ENCODE measurements at places on chromosomes 4 and X.

DNA sequence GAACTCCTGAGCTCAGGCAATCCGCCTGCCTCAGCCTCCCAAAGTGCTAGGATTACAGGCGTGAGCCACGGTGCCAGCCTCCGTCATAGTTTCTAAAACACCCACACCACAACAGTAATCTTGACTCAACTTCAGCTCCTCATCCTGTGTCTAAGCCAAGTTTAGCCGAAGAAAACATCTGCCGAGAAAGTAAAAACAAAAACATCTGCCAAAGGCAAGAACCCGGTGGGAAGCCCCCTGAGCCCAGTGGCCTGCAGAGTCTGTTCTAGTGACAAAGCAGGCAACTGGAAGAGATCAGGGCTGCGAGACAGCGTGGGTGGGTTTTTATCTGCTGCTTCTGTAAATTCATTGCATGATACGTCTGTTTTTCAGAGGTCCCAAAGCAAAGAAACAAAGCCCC, 26.6 kb upstream of the CD99 start:
- DNase-seq, result no peak

DNA sequence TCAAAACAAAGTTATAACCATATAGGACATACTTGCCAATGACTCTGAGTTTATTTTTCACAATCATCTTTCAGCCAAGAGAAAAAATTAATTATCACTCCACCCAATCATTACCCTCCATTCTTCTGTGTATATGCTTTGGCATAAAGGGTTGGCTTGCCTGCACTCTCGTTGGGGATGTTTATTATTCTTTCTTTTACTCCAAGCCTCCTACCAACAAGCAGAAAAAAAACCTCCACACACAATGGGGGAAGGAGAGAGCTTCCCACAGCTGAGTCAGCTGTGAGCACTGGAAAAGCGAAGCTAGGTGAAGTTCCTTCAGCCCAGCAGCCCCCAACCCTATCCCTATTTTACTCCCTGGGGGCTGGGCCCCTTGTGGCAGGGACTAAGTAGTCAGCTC, 1.5 kb downstream of the OPHN1 start:
- no peak for DNase-seq

DNA sequence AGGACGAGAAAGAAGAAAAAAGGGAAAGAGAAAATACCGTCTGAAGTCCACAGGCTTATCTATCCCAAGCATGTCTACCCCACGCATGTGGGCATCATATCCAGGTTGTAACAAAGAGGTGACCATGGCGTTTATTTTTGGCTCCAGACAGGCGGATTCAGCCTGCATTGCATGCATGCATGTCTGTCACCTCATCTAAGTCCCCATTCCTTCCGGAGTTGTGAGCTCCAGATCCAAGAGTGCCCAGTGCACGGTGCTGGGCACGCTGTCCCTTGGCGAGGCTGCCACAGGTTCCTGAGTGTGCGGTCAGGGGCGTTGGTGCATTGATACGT, 905 bp upstream of the GALNTL6 start:
- DNase-seq, result no peak

- DNase-seq, result no peak
These were observed 5.7 kb downstream of the MAGEE1 start for GRCh38 chrX:76433219-76433618.

- DNase-seq, result no peak
These were observed 83.2 kb upstream of the USP9X start for GRCh38 chrX:41002026-41002425.

DNA sequence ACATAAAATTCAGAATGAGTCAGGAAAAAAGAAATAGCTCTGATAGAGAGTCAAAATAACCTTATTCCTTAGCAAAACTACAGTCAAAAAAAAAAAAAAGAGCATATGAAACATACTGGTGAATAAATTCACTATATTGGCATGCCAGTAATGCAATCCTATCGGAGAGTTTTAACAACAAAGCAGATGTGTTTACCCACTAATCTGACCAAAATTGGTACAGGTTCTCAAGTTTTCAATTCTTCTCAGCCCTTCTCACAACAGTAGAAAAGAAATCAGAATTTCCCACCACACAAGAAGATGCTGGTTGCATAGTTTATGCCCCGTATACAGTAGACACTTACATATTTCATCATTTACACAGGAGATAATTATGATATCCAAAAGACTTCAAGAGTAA, 59.4 kb downstream of the LCORL start:
- no peak for DNase-seq

- DNase-seq, result no peak
These were observed 53.8 kb upstream of the NAP1L5 start for GRCh38 chr4:88751258-88752075.

- peak; percentile 9 for DNase-seq
These were observed 117.8 kb downstream of the FRAS1 start for GRCh38 chr4:78174891-78175290.

- DNase-seq, result no peak
These were observed at the start of gene DNASE1L1 for GRCh38 chrX:154409222-154409871. Gene DNASE1L1, minus strand, starts transcription at chrX:154409254. Its CDS starts 3,686 bp downstream, at chrX:154405568.

DNA sequence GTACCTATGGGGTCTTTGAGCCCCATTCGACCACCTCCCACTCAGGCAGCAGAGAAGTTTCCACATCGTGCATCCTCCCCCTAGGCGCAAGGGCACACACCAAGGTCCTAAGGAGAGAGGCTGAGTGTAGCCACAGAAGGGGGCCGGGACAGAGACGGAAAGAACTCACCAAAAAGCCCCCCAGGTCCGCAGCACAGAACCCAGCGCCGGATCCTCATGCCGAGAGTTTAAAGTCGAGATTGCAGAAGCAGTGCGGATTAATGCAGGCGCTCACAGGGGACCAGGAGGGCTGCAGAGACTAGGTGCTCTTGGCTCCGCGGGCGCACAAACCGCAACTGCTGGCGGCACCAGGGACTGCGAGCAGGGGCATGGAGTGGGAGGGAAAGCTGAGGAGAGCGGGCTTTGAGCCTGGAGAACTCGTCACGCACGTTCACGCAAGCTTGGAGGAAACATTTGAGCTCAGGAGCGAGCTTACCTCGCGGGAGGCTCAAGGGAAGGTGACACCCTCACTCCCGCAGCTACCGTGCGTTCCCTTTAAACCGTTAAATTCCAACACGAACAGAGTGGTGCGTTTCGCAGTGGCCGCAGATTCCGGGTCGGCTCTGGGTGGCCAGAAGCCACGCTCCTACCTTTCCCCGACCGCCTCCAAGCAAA, 8.5 kb downstream of the NKX3-2 start:
- no peak for DNase-seq

DNA sequence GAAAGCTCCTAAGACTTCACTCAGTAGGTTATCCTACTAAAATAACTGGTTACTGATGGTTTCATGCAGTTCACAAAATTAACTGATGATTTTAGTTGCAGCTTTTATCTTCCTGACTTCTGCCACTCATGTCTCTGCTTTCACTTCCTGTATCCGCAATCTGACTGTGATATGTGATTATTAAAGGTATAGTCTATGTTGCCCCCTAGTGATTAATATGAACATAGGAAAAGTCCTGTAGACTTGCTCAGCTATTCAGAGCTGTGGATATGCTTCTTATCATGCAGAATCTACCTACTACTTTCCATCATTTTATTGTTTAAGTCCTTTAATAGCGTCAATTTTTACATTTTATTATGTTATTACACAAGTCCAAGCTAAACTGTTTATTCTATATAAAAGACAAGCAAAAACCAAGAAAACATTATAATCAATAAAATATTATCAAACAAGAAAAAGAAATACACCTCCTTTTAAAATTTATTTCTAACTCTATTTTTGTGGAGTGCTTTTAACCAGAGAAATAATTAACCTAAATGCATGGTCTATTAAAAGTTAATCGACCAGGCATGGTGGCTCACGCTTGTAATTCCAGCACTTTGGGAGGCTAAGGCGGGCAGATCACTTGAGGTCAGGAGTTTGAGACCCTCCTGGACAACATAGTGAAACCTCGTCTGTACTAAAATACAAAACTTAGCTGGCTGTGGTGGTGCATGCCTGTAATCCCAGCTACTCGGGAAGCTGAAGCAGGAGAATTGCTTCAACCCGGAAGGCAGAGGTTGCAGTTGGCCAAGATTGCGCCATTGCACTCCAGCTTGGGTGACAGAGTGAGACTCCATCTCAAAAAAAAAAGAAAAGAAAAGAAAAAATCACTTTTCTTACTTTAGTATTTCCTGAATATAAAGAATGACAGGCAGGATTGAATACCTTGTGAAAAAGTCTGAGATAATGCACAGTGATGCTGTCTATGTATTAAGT, 40.4 kb upstream of the TLR2 start:
- DNase-seq, result peak; percentile 57

- DNase-seq, result no peak
These were observed 107.2 kb downstream of the CENPC start for GRCh38 chr4:67437974-67438713.

DNA sequence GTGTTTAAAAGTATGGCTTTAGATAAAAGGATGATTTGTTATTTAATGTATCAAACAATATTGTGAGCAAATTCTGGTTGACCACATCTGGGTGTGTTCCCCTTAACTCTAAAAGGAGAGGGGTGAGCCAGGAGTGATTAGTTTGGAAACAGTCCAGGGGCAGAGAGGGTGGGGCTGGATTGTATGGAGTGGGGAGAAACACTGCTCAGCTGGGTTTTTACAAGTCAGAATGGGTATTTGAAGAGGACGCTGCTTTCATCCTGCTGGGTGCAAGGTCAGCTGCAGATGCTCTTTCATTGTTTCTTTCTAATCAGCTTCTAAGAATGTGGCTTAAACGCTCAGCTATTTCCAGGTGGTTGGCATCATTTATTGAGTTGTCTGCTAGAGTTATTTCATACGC, 82.8 kb upstream of the LIMCH1 start:
- DNase-seq, result no peak

DNA sequence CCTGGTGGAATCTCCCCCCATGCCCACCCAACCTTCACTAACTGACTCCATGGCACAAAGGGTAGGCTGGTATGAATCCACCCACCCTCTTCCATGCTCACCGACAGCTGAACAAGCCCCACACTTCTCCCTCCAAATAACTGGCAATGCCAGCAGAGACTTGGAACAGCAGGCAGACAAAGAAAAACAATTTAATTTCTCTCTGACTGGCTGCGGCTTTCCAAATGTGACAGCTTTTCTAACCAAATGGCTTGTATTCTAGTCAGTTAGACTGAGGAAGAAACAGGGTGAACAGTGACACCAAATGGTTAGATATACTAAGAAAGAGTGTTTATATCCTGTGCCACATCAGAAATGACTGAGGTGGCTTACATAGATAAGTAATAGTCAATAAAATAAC, 199.3 kb upstream of the ADAMTS3 start:
- DNase-seq, result no peak

DNA sequence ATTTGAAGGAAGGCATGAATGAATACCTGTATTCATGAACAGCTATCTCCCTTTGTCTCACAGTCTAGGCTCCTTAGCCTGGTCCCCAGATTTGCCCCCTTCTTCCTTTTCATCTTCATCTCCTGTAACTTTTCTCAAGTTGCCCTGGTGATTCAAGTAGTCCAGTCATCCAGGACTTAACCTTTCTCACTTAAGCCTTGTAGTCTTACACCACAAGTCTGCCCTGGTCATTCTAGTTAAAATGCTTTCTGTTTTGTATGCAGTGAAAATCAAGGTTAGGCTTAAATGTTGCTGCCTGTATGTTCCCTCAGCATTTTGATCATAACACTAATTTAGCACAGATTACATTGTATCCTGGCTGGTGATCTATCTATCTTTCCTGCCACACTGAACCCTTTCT, 58.5 kb upstream of the SLC7A11 start:
- DNase-seq, result no peak

DNA sequence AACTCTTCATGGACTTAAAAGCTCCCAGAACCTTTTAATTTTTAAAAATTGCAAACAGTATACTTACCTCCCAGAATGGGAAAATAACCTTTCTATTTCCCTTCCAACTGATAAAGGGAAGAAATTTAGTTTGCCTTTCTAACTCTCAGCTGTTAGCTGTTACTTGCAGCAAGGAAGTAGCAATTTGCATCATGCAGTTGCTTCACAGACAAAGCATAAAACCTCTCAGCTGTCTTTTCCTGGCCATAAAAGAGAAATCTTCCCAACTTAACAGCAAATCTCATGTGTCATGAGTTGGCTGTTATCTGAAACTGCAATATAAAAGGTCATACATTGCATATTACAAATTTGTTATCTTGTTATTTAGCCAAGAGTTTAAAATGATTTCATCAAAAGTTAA, 18.4 kb downstream of the C4orf17 start:
- DNase-seq, result no peak

- DNase-seq, result no peak
These were observed 58.9 kb upstream of the DKK2 start for GRCh38 chr4:107094976-107095375.

DNA sequence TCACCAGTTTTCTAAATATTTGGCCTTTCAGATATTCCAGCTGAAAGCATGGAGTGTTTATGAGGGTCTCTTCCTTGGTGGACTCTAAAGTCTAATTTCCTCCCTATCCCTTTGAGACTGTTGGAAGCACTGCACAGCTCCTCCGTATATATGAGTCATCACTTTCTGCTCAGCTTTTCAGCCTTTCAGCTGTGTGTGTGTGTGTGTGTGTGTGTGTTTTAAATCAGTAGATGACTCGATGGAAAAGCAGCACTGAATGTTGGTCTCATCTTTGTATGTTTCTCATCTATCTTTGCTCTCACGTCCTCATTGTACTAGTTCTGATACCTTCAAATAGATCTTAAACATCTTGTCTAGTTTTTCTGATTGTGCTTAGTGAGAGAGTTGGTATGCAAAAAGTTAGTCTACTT, 81.6 kb downstream of the ZFX start:
- no peak for DNase-seq

DNA sequence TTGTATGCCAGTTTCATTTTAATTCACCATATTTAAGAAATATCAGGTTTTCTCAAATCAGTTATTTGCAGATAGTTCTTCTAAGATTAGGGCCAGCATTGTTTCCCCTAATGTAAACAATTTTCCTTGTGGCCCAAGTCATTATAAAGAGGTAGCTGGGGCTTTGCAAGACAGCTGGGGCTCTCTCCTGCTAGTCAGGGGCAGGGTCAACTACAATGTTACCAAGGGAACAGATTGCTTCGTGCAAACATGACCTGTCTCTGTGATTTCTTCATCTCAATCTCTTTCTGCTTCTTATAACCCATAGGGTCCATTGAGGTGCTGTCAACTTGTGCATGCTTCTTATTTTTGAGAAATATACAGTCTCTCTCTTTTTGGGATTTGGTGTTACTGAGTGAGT, 12.1 kb downstream of the ARMCX6 start:
- DNase-seq, result peak; percentile 34

GRCh38 chr4:1975391-1975801, 33.4 kb downstream of the NELFA start:
- no peak for DNase-seq

DNA sequence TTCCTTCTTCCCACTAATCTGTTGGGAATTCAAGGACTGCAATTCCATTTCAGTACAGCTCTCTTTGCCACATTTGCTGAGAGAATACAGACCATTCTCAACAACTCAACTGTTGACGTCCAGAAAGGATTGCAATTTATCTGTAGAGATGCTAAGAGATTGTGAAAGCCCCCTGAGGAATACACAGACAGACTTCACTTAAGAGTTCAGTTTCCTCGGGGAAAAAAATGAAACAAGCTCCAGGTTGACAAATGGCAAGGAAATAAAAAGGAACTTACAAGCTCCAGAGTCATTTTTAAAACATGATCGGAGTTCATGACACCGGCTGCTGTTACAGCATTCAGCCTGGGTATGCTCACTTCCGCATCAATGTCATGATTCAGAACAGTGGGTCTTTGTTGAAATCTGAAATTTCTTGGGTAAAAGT, 13.8 kb downstream of the TLR10 start:
- DNase-seq, result no peak

Measured in NCI-H146 (cell line).